Dermis blood vessel endothelial cell (primary cell): ENCODE measurements at places on chromosomes 2 and 18. TPM values are rescaled to one million over a fixed set of nuclear protein-coding genes. Genes with fewer than 3 reads are reported as not detected.

The HRH4 gene
- 0.19 TPM in 1 of 2 replicates, not detected in the other for total RNA-seq

The FRZB gene
- total RNA-seq, result 0.37 and 0.68 TPM in 2 replicates

The AGXT gene
- not detected in 2 replicates for total RNA-seq

The EFHD1 gene
- total RNA-seq, result 0.14 and 0.17 TPM in 2 replicates

The RAX gene
- total RNA-seq, result not detected in 2 replicates

The MGAT4A gene
- total RNA-seq, result 58.0 and 89.5 TPM in 2 replicates

The G6PC2 gene
- not detected in 2 replicates for total RNA-seq

The C1QL2 gene
- not detected in 2 replicates for total RNA-seq
